ENCODE measurements at places on chromosomes 5 and 9.

GRCh38 chr5:53071738-53072137 lies 37.8 kb downstream of the MOCS2 start:
- no peak for DNase-seq

GRCh38 chr5:6291961-6292360 lies 86.4 kb downstream of the MED10 start:
- DNase-seq: peak; percentile 47

GRCh38 chr5:146440870-146441495 lies 6.2 kb upstream of the TCERG1 start:
- no peak for DNase-seq

- no peak for DNase-seq
These were observed 121.1 kb upstream of the ASTN2 start for GRCh38 chr9:117535973-117536372.

GRCh38 chr5:122415030-122415800 lies 103.2 kb downstream of the SNCAIP start:
- DNase-seq: peak; percentile 25

DNA sequence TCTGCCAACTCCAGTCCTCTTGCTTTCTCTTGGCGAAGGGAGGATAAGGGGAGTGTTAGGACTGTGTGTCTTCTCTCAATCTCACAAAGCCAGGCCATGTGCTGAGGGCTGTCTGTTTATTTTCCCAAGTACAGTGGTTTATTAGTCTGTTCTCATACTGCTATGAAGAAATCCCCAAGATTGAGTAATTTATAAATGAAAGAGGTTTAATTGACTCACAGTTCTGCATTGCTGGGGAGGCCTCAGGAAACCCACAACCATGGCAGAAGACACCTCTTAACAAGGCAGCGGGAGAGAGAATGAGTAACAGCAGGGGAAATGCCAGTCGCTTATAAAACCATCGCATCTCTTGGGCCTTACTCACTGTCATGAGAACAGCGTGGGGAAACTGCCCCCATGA lies 36.2 kb upstream of the CKS2 start:
- DNase-seq: no peak

- peak; percentile 61 for DNase-seq
These were observed 63.3 kb downstream of the FREM1 start for GRCh38 chr9:14846871-14847311.

DNA sequence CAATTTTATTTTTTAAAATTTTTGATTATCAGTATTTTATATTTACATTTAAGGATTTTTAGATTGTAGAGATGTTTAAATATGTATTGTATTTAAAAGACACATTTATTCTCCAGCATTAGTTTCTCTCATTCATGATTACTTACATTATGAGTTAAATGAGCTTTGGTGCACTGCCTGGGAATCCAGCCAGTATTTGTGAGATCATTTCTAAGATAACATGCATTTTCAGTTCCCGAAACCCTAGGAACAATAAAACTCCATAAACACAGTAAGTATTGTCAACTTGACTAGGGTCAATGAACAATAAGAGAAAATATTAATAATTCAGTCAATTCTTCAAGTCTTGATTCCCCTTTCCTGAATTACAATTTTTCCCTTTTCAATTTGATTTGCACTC lies 403.3 kb downstream of the PLK2 start:
- DNase-seq: no peak

GRCh38 chr5:58450018-58450417 lies 9.9 kb downstream of the PLK2 start:
- DNase-seq: no peak

- no peak for DNase-seq
These were observed 27.4 kb downstream of the TNFSF8 start for GRCh38 chr9:114902786-114903524.

GRCh38 chr5:173302546-173303155 lies 25.6 kb downstream of the STC2 start:
- DNase-seq: peak; percentile 64

- no peak for DNase-seq
These were observed 177.6 kb upstream of the IER5L start for GRCh38 chr9:129355631-129356030.

DNA sequence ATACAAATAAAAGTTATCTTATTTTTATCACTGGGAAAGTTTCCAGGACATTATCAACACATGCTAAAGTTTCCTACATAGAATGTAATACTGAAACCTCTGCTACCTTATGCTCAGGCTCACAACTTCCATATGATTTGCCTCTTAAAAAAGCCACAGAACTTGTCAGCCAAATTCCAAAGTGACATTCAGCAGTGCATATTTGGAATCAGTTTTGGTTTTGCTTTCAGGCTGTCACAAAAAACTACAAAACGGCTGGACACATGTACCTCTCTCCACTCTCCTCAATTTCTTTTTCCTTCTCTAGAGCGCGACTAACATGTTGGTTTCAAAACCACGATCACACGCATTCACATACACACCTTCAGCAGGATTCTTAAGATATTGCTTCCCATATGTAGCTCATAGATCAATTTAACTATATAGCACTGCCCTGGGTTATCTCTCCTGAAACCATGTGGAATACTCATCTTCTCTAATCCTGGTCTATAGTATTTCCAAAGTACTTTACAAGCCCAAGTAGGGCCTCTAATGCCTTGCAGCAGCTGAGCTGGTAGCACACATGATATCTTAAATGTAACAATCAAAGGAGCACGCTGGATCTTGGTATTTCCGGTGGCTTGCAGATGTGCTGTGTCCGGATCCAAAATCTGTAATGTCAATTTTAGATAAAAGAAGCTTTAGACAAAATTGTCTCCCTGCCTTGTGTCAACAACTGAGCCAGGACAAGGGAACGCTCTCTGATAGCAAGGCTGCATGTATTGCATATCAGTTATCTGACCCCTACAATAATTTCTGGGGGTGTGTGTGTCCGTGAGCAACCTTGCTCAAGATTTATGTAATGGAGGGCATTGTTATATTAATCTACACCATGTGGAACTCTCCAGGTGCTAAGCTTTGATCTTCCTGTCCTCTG lies 203.2 kb downstream of the DMRT2 start:
- no peak for DNase-seq

DNA sequence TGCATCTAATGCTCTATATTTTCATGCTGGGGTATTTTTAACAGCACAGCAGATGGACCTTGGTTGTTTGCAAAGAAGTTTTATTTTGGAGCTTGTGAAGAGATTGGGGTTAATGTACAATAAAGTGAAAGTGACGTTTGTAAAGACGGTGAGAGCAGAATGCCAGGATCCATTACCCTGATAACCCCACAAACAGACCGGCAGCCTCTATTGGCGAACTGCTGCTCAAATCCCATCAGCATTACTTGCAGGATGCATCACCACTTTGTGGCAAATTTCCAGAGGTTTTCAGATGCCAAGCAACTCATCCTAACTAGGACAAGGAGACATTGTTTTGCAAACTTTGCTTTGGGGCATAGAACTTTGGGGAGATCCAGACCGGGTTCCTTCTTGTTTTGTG lies 383.3 kb upstream of the ZNF462 start:
- DNase-seq: no peak

DNA sequence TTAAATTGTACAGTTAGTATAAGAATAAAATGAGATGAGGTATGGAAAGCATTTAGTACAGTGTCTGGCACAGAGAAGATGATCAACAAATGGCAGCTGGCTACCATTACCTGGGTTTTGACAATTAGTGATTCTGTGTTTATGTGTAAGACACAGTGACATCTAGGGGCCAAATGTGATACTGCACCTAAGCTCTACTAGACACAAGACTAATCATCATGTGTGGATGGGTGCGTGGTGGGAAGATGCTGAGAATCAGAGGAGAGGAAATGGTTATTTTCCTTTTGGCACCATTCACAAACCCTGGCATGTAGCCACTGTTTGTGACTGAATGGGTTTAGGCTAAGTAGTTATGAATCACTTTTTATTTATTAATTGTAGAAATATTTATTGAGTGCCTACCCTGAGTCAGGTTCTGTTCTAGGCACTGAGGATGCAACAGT lies 109.8 kb upstream of the TBC1D2 start:
- DNase-seq: no peak

DNA sequence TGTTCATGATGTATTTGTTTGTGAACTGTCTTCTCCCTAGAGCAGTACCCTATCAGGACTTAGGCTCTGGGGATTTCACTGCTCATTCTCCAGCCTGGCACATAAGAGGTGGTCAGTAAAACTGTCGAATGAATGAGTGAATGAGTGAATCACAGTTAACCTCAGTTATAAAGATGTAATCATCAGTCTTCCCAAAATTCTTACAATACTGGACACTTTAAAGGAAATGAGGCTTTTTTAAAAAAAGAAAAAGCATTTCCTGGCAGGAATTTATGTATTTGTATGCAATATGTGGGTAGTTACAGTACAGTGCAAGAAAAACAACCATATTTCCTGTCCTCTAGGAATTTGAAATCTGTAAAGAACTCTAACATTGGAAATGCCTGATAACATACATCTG lies 59.6 kb downstream of the RAI14 start:
- DNase-seq: no peak

DNA sequence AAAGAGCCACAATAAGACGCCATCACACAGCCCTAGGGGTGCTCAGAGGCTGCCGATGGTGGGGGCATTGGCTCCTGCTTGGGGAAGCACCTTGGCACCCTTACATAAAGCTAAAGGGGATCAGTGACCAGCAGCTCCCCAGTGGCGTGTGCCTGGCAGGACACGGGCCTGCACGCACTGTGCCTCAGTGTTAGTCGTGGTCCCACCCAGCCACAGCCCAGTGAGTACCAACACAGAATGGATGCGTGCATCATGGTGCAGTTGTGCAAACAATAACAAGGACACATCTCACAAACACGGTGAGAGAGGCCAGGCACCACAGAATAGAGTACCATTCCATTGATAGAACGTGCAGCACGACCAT lies 103.2 kb downstream of the WNK2 start:
- no peak for DNase-seq

- DNase-seq: no peak
These were observed 472.5 kb downstream of the MTRR start for GRCh38 chr5:8341406-8341805.

GRCh38 chr5:137822158-137822764 lies 45.4 kb upstream of the MYOT start:
- peak; percentile 79 for DNase-seq

- no peak for DNase-seq
These were observed 42.9 kb downstream of the LURAP1L start for GRCh38 chr9:12817702-12818101.

DNA sequence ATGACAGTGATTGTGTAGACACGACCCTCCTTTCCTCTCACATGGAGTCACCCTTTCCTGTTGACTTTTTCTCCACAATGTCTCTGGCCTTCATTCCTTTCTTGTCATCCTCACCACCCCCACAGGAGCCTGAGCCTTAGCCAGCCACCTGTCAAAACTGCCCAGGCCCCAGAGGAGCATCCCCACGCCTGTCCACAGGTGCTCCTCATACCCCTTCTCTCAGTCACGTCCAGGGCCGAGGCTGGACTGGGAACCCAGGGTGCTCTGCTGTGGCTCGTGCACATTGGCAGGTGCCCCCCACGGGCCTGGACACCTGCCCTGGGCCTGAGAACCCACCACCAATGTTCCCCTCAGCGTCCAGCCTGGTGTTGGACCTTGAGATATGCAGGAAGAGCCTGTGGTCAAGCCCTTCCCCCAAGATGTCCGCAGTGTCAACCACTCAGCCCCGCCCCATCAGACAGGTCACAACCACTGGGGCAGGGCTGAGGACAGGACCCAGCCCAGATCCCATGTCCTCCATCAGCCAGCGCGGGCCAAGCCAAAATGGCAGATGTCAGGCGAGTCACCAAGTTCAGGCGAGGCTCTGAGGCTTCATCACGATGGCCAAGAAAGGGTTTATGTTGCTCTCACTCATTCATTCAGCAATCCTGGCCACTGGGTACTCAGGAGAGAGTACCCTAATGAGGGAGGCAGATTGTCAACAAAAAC lies 65.8 kb upstream of the STXBP1 start:
- DNase-seq: no peak

DNA sequence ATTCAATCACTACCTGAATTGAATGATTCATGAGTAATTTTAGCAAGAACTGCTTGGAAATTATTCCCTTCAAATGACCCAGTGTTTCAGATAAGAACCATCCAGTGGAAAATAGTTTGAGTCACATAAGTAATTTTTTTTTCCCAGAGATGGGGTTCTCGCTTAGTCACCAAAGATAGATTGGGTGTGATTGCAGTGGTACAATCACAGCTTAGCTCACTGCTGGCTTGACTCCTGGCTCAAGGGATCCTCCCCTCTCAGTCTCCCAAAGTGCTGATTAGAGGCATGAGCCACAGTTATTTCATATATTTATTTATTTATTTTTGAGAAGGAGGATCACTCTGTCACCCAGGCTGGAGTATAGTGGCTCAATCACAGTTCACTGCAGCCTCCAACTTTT lies 574.5 kb upstream of the ARRDC3 start:
- DNase-seq: no peak

DNA sequence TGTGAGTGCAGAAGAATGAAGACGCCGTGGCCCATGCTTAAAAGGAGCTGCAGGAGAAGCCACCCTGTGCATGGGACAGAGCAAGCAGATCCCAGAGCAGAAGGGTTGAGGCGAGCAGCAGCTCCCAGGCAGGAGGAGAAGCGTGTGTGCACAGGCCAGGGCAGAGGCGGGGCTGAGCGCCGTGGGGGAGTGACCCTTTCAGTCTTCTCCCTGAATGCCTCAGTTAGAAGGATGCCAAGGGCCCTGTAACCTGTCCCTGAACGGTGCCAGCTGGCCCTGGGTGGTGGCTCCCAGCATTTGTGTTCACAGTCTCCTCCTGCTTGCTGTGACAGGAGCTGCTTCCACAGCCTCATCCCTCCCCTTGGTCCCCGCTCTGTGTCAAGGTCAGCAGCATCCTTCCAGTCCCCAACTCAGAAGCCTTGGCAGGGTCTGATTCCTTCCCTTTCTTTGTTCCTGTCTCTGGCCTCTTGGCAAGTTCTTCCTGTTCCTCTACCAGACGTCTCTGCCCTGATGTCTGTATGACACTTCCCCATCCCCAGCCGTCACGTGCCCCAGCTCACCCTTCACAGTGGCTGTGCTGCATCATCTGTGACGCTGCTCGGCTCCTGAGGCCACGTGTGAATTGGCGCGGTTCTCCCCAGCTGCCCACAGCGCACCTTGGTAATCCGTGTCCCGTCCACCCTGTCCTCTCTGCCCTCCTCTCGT lies 5.2 kb downstream of the EXOC3 start:
- DNase-seq: no peak

DNA sequence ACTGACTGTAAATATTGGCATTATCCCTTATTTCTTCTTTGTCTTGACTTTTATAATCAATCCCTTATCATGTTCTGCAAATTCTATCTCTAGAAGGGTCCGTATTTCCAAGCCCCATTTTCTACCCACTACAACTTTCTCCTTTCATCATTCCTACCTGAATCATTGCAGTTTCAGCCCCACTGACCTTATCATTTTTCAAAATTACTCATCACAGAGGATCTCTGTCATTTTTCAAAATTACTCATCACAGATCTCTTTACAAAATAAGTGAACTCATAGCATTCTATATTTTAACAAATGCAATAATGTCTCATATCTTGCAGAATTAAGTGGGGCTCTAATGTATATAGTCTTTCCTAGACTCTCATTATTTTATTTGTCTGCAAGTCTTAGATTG lies 256.9 kb upstream of the COX7C start:
- DNase-seq: no peak

GRCh38 chr9:91403665-91404543 lies 19.7 kb downstream of the NFIL3 start:
- no peak for DNase-seq

All from H7 (cell line).